PC-3 (cell line): ENCODE measurements at places on chromosomes 4 and X. TPM values are rescaled to one million over a fixed set of nuclear protein-coding genes. Genes with fewer than 3 reads are reported as not detected.

DNA sequence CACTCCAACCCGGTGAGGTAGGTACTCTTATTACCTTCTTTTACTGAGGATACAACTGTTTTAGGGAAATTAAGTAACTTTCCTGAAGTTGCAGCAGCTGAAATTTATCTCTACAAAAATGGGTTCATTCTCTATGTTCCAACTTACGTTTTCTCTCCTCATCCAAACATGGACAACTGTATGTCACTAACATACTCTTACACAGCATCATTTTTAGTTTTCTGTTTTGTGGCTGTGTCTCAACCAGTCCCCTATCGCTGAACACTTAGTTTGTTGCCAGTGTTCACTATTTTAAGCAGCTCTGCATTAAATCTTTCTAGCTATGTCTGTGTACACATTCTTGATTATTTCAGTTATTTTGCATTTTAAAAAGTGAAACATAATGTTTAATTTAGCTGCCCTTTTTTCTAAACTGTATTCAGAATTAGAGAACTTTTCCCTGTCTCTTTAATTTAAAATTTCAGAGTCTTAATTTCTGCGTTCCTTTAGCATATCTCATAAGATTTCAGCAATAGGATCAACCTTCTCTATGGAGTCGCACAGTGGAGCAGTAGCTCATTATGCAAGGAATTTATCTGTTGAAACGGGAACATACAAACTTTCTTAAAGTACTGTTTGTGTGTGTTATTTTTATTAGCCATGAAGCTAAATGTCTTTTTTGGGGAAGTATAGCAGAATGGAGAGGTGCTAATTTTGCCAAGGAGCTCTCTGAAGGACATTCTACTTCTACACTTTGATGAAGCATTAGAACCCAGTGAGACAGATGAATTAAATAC lies 3.8 kb downstream of the SGMS2 start:
- H3K36me3 ChIP-seq = 0 out of 2 replicates have a peak, but pooled peaks cover 3% of the 10 kb centered on the region
- H3K4me3 ChIP-seq = no peak overlapping the region
- H3K27ac ChIP-seq = no peak overlapping the region
- H3K27me3 ChIP-seq = no peaks in the 10 kb centered on the region

- DNase-seq = peak; percentile 53
- no peaks in the 10 kb centered on the region for H3K27me3 ChIP-seq
- peaks cover 25% of the 10 kb centered on the region for H3K4me1 ChIP-seq
- H3K27ac ChIP-seq = no peak overlapping the region
Measured at GRCh38 chr4:156598138-156598681, 373.4 kb downstream of the PDGFC start.

DNA sequence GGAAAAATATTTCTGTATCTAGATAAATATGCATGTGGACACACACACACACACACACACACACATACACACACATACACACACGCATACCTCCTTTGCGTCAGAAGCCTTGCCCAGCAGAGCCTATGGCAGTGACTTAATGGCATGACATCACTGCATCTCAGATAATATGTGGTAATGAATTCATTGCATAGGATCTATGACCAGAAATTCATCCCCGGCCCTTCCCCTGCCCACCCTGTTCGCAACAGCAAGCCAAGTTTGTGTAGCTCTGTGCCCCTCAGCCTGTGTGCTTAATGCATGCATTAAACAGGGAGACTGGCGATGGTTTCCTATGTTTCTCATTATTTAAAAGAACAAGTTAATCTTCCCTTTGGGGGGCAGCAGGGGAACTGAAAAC lies 120.7 kb downstream of the NKX6-1 start:
- DNase-seq = no peak
- no peaks in the 10 kb centered on the region for H3K27me3 ChIP-seq
- H3K4me3 ChIP-seq = no peak overlapping the region
- no peak overlapping the region for H3K27ac ChIP-seq
- H3K36me3 ChIP-seq = no peaks in the 10 kb centered on the region

DNA sequence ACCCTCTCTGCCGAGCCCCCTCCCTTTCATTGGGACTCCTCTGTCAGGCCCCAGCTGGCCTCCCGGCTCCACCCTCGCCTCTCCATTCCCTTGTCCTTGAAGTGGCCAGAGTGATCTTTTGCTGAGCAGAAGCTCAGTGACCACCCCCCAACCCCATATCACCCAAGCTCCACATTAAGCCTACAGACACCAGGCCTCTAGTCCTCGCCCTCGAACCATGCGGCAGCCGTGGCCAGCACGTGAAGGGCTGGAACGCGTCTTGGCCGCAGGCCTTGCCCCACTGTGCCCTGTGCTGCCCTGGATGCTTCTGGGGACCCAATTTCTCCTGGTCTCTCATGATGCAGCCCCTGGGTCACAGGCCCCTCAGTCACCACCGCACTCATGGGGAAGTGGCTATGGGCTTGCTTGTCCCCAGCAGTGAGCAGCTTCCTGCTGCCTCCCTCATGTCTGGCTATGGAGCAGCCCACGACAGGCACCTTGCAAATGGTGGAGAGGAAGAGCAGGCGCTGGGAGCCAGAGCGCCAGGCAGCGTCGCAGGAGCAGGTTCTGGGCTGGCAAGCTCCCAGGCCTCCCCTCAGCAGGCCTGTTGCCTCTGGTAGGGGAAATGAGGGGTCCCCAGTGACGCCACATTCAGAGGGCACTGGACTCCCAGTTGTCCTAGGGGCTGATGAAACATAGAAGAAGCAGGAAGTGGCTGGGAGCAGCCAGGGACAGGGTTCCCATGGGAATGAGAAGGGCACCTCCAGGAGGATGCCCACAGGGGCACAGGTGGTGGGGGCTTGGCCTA lies 757 bp upstream of the SRPK3 start:
- no peak overlapping the region for H3K4me3 ChIP-seq
- no peak overlapping the region for H3K27ac ChIP-seq
- no peaks in the 10 kb centered on the region for H3K36me3 ChIP-seq
- H3K27me3 ChIP-seq = no peaks in the 10 kb centered on the region
- no peaks in the 10 kb centered on the region for H3K4me1 ChIP-seq
- no peak for DNase-seq

- DNase-seq = no peak
- H3K4me3 ChIP-seq = peak overlapping the region; percentile 92
- no peak overlapping the region; the same call in 1 of the 2 replicates for H3K27ac ChIP-seq
- H3K4me1 ChIP-seq = peaks cover 13% of the 10 kb centered on the region
- H3K27me3 ChIP-seq = no peaks in the 10 kb centered on the region
Measured at GRCh38 chrX:107117993-107118321, 665 bp downstream of the RBM41 start.

DNA sequence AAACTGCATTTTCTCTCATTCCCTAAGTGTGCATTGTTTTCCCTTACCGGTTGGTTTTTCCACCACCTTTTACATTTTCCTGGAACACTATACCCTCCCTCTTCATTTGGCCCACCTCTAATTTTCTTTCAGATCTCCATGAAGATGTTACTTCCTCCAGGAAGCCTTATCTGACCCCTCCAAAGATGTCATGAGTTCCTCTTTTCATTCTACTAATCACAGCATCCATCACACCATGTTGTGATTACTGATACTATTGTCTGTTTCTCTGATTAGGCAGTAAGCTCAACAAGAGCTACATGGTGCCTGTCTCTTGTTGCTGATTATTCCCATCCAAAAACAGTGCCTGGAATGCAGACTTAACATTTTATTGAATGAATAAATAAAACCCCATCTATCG lies 2.9 kb upstream of the AFP start:
- no peaks in the 10 kb centered on the region for H3K4me1 ChIP-seq
- H3K36me3 ChIP-seq = no peaks in the 10 kb centered on the region
- no peak overlapping the region for H3K4me3 ChIP-seq
- H3K27me3 ChIP-seq = peaks cover 61% of the 10 kb centered on the region

DNA sequence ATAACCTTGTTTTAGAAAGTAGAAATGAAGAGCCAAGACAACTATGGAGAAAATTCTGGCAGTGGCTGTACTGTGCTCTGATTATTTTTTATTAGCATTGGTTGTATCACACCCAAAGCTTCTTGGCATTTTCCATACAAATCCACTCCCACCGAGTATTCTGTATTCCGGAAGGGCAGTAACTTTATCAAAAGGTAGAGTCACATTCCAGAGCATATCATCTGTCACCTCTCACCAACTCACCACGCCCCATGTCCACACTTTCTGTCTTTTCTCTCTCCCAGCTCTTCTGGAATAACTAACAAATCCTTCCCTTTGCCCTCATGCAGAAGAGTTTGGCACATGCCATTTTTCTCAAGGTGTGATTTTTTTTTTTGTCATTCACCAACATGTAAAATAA lies 52.7 kb downstream of the CORIN start:
- no peaks in the 10 kb centered on the region for H3K4me1 ChIP-seq
- H3K27me3 ChIP-seq = peaks cover 5% of the 10 kb centered on the region
- H3K4me3 ChIP-seq = no peak overlapping the region
- H3K36me3 ChIP-seq = no peaks in the 10 kb centered on the region
- no peak for DNase-seq
- H3K27ac ChIP-seq = no peak overlapping the region

DNA sequence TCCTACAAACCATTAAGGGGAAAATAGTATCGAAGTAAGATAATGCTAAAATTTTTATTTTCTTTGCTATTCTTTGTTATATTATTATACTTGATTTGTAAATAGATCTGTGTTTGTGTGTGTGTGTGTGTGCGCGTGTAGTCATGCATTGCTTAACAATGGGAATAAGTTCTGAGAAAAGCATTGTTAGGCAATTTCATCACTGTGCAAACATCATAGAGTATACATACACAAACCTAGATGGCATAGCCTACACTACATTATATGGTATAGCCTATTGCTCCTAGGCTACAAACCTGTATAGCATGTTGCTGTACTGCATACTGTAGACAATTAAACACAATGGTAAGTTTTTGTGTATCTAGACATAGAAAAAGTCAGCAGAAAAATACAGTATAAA lies 17.1 kb downstream of the MTTP start:
- no peaks in the 10 kb centered on the region for H3K36me3 ChIP-seq
- H3K4me1 ChIP-seq = peaks cover 26% of the 10 kb centered on the region
- no peaks in the 10 kb centered on the region for H3K27me3 ChIP-seq
- H3K4me3 ChIP-seq = no peak overlapping the region
- H3K27ac ChIP-seq = no peak overlapping the region

GRCh38 chr4:147509386-147509785 lies 28.5 kb downstream of the EDNRA start:
- no peaks in the 10 kb centered on the region for H3K36me3 ChIP-seq
- H3K4me1 ChIP-seq = no peaks in the 10 kb centered on the region
- no peak for DNase-seq
- no peaks in the 10 kb centered on the region for H3K27me3 ChIP-seq
- H3K27ac ChIP-seq = no peak overlapping the region
- H3K4me3 ChIP-seq = no peak overlapping the region

DNA sequence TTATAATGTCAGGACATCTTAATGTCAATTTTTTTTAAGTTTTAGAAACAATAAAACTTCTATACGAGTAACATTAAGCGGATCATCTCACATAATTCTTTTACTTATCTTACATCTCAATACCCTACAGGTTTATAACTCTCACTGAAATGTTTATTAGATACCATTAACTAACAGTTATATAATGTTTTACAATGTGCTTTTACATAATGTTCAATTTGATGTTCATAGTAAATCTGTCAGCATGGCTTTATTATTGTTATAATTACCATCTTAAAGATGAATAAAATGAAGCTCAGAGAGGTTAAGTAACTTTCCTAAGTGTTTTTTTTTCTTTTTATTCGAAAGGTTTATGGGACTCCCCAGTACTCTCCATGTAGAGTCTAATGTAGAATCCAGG lies 33.9 kb upstream of the WDFY3 start:
- no peaks in the 10 kb centered on the region for H3K36me3 ChIP-seq
- H3K4me3 ChIP-seq = no peak overlapping the region

DNA sequence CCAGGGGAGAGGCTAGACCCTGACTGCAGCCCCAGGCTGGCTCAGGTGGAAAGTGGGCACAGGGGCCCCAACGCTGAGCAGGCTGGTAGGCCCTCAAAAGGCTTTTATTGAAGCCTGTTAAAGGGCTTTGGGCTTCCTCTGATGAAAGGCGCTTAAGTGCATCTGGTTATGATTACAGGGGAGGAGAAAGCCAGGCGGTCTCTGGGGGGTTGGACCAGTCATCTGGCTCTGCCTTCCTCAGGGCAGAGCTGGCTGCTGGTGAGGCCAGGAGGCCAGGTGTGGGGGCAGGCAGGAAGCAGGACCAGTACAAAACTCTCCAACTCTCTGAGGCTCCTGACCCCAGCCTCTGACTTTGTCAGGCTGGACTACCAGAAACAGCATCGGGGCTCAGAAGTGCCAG lies 68.8 kb upstream of the BCOR start:
- no peak for DNase-seq
- H3K4me3 ChIP-seq = no peak overlapping the region
- no peak overlapping the region for H3K27ac ChIP-seq
- H3K4me1 ChIP-seq = peaks cover 20% of the 10 kb centered on the region
- no peaks in the 10 kb centered on the region for H3K36me3 ChIP-seq
- H3K27me3 ChIP-seq = no peaks in the 10 kb centered on the region

- no peaks in the 10 kb centered on the region for H3K4me1 ChIP-seq
- no peaks in the 10 kb centered on the region for H3K27me3 ChIP-seq
- no peak overlapping the region for H3K27ac ChIP-seq
- H3K36me3 ChIP-seq = no peaks in the 10 kb centered on the region
- no peak for DNase-seq
- no peak overlapping the region for H3K4me3 ChIP-seq
Measured at GRCh38 chr4:172874944-172875343, 293.7 kb upstream of the GALNT7 start.

DNA sequence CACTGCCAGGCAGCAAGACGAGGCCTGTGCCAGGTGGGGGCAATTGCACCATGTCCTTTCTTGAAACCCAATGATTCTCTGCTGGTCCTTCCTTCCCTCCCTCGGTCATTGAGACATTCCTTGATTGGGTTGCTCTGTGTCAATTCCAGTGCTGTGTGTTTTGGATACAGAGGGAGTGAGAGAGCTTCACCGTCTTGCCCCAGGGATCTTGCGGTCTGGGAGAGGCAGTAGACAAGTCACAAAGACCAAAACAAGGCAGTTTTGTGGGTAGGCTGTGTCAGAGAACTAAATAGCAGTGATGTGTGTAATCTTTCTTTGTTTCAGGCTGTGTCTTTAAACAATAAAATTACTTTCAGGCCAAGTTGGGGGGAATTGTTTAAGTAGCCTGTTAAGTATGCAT lies 38.8 kb upstream of the TADA2B start:
- peaks cover 20% of the 10 kb centered on the region for H3K36me3 ChIP-seq
- no peak for DNase-seq
- no peak overlapping the region for H3K4me3 ChIP-seq
- no peaks in the 10 kb centered on the region for H3K27me3 ChIP-seq
- H3K4me1 ChIP-seq = peaks cover 7% of the 10 kb centered on the region

GRCh38 chr4:169159624-169160171 lies 111.1 kb downstream of the SH3RF1 start:
- H3K4me1 ChIP-seq = peaks cover 9% of the 10 kb centered on the region; the same call in 1 of the 2 replicates
- H3K36me3 ChIP-seq = peaks cover 24% of the 10 kb centered on the region; the same call in 1 of the 2 replicates
- peak; percentile 16 for DNase-seq
- no peaks in the 10 kb centered on the region for H3K27me3 ChIP-seq
- H3K4me3 ChIP-seq = no peak overlapping the region

DNA sequence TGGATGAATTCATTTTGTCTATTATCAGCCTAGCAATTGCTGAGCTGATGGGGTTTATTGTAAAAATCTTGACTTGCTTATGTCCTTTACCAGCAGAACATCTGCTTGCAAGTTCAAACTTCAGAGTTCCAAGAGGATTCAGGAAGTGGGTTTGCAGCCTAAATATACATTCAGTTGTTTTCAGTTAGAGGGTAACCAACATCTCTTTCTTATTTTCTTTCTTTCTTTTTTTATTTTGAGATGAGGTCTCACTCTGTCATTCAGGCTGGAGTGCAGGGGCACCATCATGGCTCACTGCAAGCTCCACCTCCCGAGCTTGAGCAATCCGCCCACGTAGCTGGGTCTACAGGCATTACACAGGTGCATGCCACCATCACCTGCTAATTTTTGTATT lies 31.4 kb upstream of the FHL1 start:
- peaks cover under 1% of the 10 kb centered on the region; the same call in 1 of the 2 replicates for H3K4me1 ChIP-seq
- no peaks in the 10 kb centered on the region for H3K27me3 ChIP-seq
- no peak overlapping the region for H3K4me3 ChIP-seq
- H3K36me3 ChIP-seq = no peaks in the 10 kb centered on the region

KLF8 gene
- total RNA-seq = 0.04 TPM in 1 of 2 replicates, not detected in the other

PRDM5 gene
- total RNA-seq = 2.4 and 3.9 TPM in 2 replicates

MID2 gene
- total RNA-seq = 19.2 and 23.2 TPM in 2 replicates

CFP gene
- 0.12 and 1.9 TPM in 2 replicates for total RNA-seq

ZXDA gene
- total RNA-seq = 2.9 and 3.2 TPM in 2 replicates

RTL3 gene
- not detected in 2 replicates for total RNA-seq
